Forelimb muscle (tissue), 1 donor: ENCODE measurements at places on chromosomes 1 and 21. TPM values are rescaled to one million over a fixed set of nuclear protein-coding genes. Genes with fewer than 3 reads are reported as not detected.

- DNase-seq = no peak
These were observed 4.2 kb downstream of the NPPB start for GRCh38 chr1:11854519-11854918.

The GUCA2B gene
- polyA plus RNA-seq = not detected

The TLCD4 gene
- polyA plus RNA-seq = 12.7 TPM

The ATP1A4 gene
- 2.8 TPM for polyA plus RNA-seq
